ENCODE measurements at places on chromosomes 2 and 18.

DNA sequence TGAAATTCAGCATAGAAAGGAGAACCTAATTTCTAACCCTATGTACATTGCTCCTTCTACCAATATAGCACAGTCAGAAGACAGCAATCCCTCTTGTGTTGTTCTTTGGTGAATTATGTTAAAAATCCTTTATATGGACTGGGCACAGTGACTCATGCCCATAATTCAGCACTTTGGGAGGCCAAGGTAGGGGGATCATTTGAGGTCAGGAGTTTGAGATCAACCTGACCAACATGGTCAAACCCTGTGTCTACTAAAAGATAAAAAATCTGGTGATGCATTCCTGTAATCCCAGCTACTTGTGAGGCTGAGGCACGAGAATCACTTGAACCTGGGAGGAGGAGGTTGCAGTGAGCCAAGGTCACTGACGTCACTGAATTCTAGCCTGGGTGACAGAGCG, 195.6 kb downstream of the TMX3 start:
- no peak for DNase-seq

DNA sequence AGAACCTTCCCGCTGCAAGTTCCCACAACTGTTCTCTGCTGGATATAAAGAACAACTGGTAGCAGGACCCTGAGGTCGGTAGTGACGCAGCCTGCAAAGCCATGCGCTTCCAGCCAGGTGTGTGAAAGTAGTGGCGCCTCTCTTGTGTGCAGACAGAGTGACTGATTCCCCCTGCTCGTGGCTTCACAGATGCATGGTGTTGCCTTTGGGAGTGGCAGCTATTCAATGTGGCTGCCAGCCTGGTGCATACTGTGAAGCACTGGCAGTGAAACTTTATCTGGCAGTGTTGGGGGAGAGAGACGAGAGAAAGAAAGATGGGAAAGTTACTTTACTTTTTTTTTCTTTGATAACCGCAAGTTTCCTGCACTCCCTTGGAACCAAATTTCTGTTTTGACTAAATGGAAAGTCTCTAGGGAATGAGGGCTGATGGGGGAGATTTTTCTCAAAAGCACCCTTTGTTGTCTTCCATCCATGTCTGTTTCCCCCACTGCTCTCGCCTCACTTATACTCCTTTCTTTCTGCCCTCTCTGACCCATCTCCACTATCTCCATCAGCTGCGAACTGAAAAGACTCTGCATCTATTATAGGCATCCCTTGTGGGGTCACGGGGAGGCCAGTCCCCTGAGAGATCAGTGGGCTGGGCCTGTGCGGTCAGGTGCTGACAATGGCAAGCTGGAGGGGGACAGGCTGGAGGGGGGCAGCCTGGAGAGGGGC, 90.0 kb upstream of the TNP1 start:
- no peak for DNase-seq

- no peak for DNase-seq
Measured at GRCh38 chr2:80222644-80223043, 81.9 kb downstream of the LRRTM1 start.

- no peak for DNase-seq
Measured at GRCh38 chr18:69397096-69397495, 3.6 kb upstream of the DOK6 start.

DNA sequence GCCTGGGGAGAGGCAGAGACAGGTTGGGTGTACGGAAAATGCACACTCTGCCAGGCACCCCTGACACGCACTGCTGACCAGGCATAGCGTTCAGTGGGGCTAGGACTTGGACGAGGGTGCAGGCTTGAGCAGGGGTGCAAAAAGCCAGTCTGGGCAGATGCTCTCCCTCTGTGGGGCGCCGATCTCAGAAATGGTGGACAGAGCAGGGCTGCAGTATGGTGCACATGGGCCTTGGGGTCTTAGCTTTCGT, 1.0 kb upstream of the ARHGEF4 start:
- no peak for DNase-seq

GRCh38 chr2:210442457-210442856, 34.1 kb downstream of the LANCL1 start:
- DNase-seq, result no peak

DNA sequence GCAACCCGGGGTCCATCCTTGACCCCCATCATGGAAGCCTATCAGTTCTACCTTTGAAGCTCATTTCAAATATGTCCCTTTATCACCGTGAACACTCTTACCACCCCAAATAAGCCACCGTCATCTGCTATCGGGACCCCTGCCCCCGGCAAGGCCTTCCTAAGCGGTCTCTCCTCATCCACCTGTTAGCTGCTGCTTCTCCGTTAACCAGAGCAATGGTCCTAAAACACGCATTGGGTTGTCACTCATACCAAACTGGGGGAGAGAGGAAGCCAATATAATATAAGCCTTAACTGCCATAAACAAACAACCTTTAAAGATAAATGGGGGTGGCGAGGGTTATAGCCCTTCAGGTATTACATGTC, 680 bp downstream of the ASNSD1 start:
- DNase-seq, result no peak

DNA sequence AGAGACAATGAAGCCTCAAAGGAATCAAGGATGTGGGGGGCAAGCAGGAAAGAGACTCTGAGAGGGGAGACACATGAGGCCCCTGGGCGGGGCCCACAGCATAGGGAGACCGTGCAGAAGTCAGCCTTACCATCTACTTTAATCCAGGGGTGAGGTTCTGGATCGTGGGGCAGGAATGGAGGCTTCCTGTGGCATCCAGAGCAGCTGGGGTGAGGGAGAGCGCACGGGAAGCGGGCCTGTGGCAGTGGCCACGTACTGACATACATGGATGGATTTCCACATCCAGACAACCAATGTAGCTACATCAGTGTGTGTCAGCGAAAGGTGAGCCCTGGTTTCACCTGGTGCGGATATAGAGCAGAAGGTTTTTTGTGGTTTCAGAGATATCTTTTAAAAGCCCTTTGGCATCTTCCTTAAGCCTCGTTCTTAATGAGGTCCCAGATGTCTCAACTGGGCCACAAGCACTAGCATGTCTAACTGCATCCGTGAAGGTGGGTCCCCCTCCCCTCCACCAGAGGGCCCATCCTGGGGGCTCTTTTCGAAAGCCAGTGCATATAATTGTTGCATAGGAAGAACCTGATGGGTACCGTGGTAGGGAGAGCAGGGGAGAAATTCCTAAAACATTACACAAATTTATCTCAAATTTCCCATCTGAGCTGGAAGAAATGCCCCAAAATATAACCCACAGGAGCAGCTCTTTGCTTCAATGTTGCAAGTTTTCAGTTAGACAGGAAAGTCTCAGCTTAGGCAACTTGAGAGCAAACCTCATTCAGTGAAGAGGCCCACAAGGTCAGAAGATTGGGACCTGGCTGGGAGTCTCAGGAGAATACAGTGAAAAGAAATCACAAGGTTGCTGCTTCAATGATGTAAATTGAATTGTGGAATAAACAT, 90.9 kb downstream of the SP3 start:
- DNase-seq, result no peak

DNA sequence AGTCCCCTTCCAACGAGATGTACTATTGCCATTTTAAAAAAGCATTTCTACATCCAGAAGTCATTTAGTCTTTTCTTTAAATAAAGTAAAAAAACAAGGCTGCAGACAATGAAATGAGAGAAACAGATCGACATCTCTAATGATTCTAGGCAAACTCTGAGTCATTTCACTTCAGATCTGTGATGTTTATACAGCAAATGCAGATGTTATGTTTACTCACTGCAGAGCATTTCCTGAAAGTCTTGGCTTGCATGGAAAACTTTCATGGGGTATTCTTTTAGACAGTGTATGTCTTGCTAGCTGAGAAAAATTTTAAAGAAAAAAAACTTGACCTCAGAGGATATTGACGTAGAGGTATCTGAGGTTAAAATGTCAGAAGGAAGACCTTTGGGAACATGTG, 797.4 kb downstream of the CNTNAP5 start:
- DNase-seq, result no peak

GRCh38 chr2:96325884-96326255, 753 bp downstream of the ITPRIPL1 start:
- DNase-seq, result no peak

DNA sequence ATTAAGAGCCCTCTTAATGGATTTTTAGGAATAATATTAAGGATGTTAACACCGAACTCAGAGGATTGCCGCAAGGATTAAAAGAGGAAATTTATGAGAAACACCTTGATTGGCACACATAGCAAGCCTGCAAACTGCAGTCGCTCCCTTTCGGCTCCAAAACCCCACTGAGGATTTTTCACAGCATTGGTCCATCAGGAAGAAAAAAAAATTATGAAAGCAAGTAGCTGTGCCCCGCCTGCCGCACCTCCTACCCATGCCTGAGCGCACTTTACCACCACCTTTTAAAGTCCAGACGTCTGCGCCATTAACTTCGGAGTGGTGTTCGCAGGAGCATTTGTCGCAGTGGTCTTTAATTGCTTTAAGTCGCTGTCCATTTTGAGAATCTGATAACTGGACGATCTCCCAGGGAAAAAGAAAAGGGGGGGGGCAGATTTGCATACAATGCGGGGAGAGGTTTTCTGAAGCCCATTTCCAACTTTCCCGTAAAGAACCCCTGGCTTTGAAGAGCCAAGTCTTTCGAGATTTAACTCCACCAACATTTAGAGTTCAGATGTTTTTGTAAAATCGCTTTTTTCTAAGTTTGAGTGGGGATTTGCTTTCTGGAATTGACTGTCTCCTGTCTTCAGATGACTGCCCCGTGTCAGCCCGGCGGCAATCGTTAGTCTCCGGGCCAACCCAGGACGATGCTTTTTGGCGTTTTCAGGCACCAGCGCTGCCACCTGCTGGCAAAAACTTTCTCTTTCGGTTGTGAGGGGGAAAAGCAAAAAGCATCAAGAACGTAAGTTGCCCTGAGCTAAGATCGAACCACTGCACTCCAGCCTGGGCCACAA, 913 bp upstream of the TRABD2A start:
- DNase-seq, result peak; percentile 9

GRCh38 chr2:71417300-71418202, 35.8 kb upstream of the DYSF start:
- DNase-seq, result no peak

DNA sequence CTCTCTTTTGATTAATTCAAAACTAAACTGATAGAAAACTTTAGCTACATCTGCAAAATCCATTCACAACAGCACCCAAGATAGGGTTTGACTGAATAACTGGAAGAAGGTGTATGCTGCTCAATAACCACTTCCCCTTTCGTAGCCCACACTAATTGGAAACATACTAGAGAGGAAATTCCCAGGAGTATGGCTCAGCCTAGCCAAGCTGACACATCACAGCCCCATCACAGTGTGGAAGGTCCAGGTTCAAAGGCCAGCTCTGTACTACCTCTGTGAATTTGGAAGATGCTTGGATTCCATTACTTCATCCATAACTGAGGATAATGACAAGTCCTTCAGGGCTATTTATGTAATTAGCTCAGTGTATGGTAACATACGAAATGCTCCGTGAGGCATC, 185.4 kb downstream of the FBXO15 start:
- no peak for DNase-seq

GRCh38 chr2:21161832-21162614, 38.3 kb downstream of the TDRD15 start:
- no peak for DNase-seq

- no peak for DNase-seq
Measured at GRCh38 chr2:73006969-73007710, 64.4 kb downstream of the SFXN5 start.

GRCh38 chr18:37084912-37085311, 256.0 kb downstream of the KIAA1328 start:
- DNase-seq, result no peak

GRCh38 chr2:164960159-164960558, 4.8 kb upstream of the SLC38A11 start:
- no peak for DNase-seq

DNA sequence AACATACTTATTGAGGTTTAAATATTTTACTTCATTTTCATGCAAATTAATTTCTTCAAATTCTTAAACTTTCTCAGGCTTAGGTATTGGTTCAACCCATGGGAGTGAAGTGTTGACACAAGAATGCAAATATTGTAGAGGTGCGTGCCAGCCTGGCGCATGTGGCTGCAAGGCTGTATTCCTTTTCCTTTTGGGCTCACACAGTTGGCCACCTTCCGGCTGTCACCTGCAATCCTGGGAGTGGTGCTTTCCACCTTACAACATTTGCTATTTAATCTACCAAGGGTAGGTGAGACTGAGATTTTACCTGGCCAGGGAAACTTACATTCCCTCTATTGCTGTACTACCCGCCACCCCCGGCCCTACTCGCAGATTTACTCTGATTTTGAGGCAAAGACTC, 141.1 kb downstream of the DCC start:
- no peak for DNase-seq

DNA sequence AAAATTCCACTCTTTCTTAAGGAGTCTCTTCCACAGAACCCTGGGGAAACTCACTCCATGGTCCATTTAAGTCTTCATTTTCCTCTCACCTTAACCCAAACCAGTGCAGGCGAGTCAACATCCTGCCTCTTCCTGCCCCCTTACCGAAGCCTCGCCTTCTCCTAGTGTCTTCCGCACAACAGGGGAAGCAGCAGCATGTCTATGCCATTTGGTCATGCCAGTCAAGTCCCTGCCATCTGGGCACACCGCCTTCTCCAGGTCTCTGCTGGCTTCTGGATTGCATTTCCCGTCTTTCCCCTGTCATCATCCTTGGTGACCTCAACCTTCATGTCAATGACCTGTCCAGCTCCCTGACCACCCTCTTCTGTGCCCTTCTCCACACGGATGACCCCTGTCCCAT, 77.3 kb upstream of the FZD7 start:
- no peak for DNase-seq

DNA sequence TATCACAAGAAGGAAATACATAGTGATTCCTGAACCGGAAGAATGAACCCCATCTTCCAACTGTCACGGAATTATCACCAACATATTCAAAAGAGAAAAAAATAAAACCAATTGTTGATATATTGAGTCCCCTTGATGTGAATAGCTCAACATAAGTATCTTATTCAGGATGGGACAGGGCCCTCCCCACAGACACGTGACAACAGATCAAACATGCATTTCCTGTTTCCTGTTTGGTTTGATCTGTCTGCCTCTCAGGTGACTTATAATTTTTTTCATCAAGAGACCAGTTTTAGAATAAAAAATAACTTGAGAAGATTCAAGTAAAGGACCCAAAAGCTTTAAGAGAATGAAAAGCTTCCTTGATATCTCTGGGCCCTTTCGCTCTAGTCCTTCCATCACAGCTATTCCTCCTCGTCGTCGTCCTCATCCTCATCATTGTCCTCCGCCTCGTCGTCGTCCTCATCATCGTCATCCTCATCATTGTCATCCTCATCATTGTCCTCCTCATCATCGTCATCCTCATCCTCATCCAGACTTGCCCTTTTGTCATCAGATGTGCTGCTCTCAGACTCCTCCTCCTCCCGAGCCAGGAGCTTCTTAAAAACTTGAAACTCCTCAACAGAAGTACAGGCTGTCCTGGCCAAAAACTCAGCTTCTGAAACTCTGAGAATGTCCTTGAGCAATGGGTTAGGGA, 6.3 kb downstream of the MTERF4 start:
- DNase-seq, result no peak
